Activated CD8-positive, alpha-beta T cell treated with anti-CD3 and anti-CD28 coated beads, Interleukin-2, amount 10 ng/mL, durations not matched to agents 7 days and 5 days (primary cell): ENCODE measurements at places on chromosomes 7 and 10. TPM values are rescaled to one million over a fixed set of nuclear protein-coding genes. Genes with fewer than 3 reads are reported as not detected.

Gene DPP6
- total RNA-seq = not detected

Gene ZNF365
- not detected for total RNA-seq

Gene FAM185A
- 10.5 TPM for total RNA-seq

Gene EEPD1
- 2.6 TPM for total RNA-seq

Gene DGKB
- not detected for total RNA-seq

Gene SKIDA1
- 0.11 TPM for total RNA-seq

Gene CYP2E1
- total RNA-seq = not detected

Gene TUBAL3
- total RNA-seq = not detected

Gene IFIT2
- 7.3 TPM for total RNA-seq

Gene ZFAND4
- 23.2 TPM for total RNA-seq

GRCh38 chr7:75559355-75559975 lies 67.3 kb downstream of the SPDYE5 start:
- no peak for DNase-seq
- no peak overlapping the region for H3K4me3 ChIP-seq
- H3K36me3 ChIP-seq = peaks cover 5% of the 10 kb centered on the region
- H3K27me3 ChIP-seq = no peaks in the 10 kb centered on the region
- H3K27ac ChIP-seq = no peak overlapping the region

DNA sequence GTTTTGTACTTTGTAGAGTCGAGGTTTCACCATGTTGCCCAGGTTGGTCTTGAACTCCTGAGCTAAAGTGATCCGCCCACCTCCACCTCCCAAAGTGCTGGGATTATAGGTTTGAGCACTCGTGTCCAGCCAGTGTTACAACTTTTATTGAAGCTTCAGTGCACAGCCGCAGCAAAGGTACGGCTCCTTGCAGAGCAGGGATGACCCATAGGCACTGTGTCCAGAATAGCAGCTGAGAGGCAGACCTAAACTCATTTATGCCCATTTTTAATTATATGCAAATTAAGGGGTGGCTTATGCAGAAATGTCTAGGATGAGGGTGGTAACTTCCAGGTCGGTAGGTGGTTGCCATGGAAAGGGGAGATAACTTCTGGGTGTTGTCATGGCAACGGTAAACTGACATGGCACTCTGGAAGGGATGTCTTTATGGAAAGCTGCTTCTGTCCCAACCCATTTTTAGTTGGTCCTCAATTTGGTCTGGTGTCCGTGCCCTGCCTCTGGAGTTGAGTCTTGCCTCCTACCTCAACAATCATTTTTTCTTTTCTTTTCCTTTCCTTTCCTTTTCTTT lies 22.7 kb downstream of the NYAP1 start:
- H3K36me3 ChIP-seq = no peaks in the 10 kb centered on the region
- H3K4me1 ChIP-seq = no peaks in the 10 kb centered on the region
- no peak overlapping the region for H3K27ac ChIP-seq
- no peak for DNase-seq

DNA sequence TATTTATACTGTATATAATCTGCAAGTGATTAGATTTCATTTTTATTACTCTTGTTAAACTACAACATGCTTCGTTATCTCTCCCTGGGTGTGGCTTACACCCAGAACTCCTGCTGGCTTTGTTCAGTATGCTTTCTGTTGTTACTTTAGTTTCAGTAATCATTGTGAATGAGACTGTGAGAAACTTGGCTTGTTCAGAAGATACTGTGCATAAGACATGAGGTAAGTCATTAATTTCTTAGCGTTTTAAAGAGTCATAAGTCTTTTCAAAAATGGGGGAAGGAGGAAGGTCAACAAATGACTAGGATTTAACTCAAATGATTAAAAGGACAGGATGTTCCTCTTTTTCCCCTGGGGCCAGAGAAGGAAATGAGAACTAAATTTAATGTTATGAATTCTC lies 11.6 kb upstream of the ADD3 start:
- DNase-seq = no peak
- no peaks in the 10 kb centered on the region for H3K36me3 ChIP-seq
- no peak overlapping the region for H3K4me3 ChIP-seq
- no peak overlapping the region for H3K27ac ChIP-seq

GRCh38 chr7:42662862-42663261 lies 249.0 kb downstream of the C7orf25 start:
- H3K4me1 ChIP-seq = no peaks in the 10 kb centered on the region
- H3K27me3 ChIP-seq = no peaks in the 10 kb centered on the region
- H3K36me3 ChIP-seq = no peaks in the 10 kb centered on the region
- no peak overlapping the region for H3K4me3 ChIP-seq
- no peak for DNase-seq

GRCh38 chr10:63716016-63716580 lies 194.9 kb downstream of the REEP3 start:
- peaks cover 15% of the 10 kb centered on the region for H3K4me1 ChIP-seq
- no peak overlapping the region for H3K4me3 ChIP-seq
- no peak overlapping the region for H3K27ac ChIP-seq
- H3K27me3 ChIP-seq = no peaks in the 10 kb centered on the region

DNA sequence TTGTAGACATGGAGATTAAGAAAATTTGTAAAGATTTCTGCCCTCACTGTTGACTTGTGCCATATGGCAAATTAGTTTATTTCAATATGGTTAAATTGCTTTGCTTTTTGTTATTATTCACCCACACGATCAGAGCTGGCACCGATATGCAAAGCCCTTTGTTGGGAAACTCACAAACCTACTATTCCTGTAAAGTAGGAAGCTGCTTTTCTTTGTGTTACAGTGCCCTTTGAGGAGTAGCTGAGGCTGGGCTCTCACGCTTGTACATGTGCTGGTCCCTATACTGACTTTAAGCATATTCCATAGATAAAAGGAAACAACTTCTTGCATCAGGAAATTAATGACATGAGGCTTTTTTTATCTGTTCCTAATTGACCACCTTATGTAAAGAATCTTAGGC lies 17.6 kb upstream of the AOAH start:
- H3K4me3 ChIP-seq = no peak overlapping the region
- peaks cover 2% of the 10 kb centered on the region for H3K36me3 ChIP-seq
- H3K27me3 ChIP-seq = no peaks in the 10 kb centered on the region
- no peak overlapping the region for H3K27ac ChIP-seq
- H3K4me1 ChIP-seq = peaks cover 27% of the 10 kb centered on the region
- no peak for DNase-seq

- H3K27ac ChIP-seq = no peak overlapping the region
- H3K4me1 ChIP-seq = no peaks in the 10 kb centered on the region
- H3K36me3 ChIP-seq = no peaks in the 10 kb centered on the region
- no peaks in the 10 kb centered on the region for H3K27me3 ChIP-seq
- no peak overlapping the region for H3K4me3 ChIP-seq
These were observed 289.4 kb upstream of the IGFBP3 start for GRCh38 chr7:46210467-46210866.

DNA sequence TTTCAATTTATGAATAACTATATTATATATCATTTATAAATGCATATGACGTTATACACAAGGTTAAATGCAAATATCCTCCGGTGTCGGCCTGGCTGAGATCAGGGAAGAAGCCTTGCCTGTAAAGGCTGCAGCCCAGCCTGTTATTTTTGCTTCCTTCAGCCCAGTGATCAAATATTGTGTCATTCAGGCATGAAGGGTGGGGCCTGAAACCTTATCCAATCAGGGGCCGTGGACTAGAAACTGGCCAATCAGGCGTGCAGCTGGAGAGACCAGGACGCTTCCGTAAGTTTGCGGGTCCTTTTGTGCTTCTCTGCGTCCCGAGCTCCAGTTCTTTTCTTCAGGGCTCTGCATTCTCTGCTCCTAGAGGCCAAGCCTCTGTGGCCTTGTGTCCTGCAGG lies at the start of gene ZNF722:
ZNF722 (plus strand) TSS at position 301 of the 400 bp plus-strand sequence. CDS start 113 bp downstream, outside the sequence.
- no peaks in the 10 kb centered on the region for H3K4me1 ChIP-seq
- H3K27ac ChIP-seq = no peak within 1 kb of the TSS
- no peak for DNase-seq
- H3K4me3 ChIP-seq = no peak within 1 kb of the TSS

DNA sequence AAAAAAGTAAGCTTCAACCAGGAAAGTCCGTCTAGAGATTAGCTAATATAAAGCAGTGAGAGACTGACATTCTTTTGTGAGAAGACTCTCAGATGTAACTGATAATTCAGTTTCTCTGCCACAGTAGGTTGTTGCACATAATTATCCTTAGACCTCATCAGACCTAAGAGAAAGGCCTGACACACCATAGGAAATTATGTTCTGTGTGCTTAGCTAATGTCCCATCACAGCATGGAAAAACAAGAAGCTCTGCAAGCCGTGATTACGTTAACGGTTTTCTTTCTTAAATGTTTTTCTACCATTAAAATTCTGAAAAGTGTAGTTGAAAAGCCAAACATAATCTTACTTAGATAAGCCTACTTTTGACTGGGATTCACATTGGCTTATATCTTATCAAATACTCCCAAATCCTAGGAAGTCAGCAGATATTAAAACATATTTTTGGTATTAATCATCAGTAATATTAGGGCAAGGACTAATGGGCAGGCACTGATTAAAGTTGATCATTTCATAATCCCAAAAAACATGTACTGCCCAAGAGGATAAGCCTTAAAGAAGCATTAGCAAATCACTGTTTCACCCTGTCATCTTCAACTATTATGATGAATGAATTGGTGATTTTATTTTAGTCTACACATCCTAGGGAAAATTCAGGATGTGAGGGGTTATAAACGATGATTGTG lies 5.2 kb downstream of the CSTF2T start:
- no peaks in the 10 kb centered on the region for H3K27me3 ChIP-seq
- no peak for DNase-seq
- peaks cover 39% of the 10 kb centered on the region for H3K36me3 ChIP-seq
- peaks cover 27% of the 10 kb centered on the region for H3K4me1 ChIP-seq
- no peak overlapping the region for H3K27ac ChIP-seq

GRCh38 chr10:1378473-1378872 lies 322.3 kb downstream of the WDR37 start:
- H3K36me3 ChIP-seq = no peaks in the 10 kb centered on the region
- H3K4me1 ChIP-seq = no peaks in the 10 kb centered on the region
- H3K4me3 ChIP-seq = no peak overlapping the region
- no peak overlapping the region for H3K27ac ChIP-seq
- H3K27me3 ChIP-seq = peaks cover 20% of the 10 kb centered on the region
- no peak for DNase-seq

GRCh38 chr7:72476608-72477305 lies 64.6 kb upstream of the CALN1 start:
- H3K4me3 ChIP-seq = no peak overlapping the region
- H3K27ac ChIP-seq = no peak overlapping the region
- no peak for DNase-seq
- no peaks in the 10 kb centered on the region for H3K36me3 ChIP-seq
- no peaks in the 10 kb centered on the region for H3K4me1 ChIP-seq

GRCh38 chr7:2956526-2957368 lies 86.9 kb downstream of the CARD11 start:
- H3K27ac ChIP-seq = peak overlapping the region; percentile 70
- H3K36me3 ChIP-seq = peaks cover 82% of the 10 kb centered on the region
- peaks cover 89% of the 10 kb centered on the region for H3K4me1 ChIP-seq
- no peaks in the 10 kb centered on the region for H3K27me3 ChIP-seq

GRCh38 chr10:95254629-95255028 lies 36.2 kb downstream of the PDLIM1 start:
- peaks cover 31% of the 10 kb centered on the region for H3K27me3 ChIP-seq
- no peaks in the 10 kb centered on the region for H3K36me3 ChIP-seq
- no peak overlapping the region for H3K27ac ChIP-seq
